Activated CD4-positive, alpha-beta T cell treated with anti-CD3 and anti-CD28 coated beads, Interleukin-2, amount 50 U/mL, for 1 hour (primary cell): ENCODE measurements at places on chromosomes 3 and 15.
A peak's percentile ranks its signal among the peaks of the same experiment; 100 is the strongest.

- no peak for DNase-seq
These were observed 1.5 kb upstream of the EEFSEC start for GRCh38 chr3:128151758-128152274.

DNA sequence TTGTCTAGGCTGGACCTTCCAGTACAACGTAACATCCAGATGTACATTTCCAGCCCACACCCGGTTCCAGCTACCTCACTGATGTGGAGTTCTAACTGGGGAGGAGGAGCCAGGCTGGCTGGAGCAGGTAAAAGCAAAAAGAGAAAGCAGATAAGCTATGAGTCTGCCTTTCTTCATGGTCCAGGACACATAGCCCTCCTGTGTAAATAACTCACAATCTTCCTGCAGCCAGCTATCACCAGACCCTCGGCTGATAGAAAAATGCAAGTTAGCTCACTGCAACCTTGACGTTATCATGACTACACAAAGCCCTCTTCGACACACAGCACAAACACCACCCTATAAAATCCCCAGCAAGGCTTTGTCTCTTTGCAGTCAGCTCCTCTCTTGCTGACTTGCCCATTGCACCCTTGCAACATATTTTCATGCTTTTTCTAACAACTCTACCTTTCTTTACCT is 20.5 kb upstream of the ELP6 start:
- DNase-seq = no peak

GRCh38 chr3:77040926-77041722 is 1.2 kb downstream of the ROBO2 start:
- DNase-seq = no peak

GRCh38 chr3:184541886-184542562 is 19.6 kb upstream of the EPHB3 start:
- no peak for DNase-seq

DNA sequence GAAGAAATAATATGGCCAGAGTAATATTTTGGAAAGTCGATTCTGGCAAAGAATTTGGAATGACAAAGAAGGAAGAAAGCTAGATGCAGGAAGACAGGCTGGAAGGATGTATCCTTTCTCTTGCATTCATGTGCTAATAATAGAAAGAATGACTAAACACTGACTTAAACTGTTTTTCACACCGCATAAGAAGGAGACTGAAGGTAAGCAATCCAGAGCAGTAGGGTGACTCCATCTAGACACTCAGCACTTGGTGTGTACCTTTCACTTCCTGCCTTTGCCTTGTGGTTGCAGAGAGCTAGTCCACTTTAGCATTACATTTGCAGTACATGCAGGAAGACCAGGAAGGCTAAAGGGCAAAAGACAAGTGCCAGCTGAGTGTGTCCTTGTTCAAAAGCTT is 234.6 kb downstream of the RBMS3 start:
- no peak for DNase-seq

DNA sequence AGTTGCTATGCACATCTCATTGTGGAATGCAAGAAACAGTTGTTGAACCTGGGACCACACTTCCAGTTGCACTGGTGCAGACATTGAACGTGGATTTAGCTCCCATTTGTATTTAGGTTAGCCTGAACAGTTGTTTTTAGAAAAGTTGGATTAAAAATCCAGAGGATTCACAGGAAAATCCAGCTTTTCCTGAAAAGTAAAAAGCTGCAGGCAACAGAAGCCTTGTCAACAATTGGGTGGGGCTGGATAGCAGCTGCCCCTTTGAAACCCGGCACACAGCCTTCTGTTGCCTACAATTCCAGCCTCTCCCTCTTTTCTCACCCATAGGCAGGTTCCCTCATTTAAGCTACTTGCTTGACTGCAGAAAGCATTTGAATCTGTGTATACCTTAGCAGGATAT is 165.3 kb upstream of the TBL1XR1 start:
- no peak for DNase-seq

DNA sequence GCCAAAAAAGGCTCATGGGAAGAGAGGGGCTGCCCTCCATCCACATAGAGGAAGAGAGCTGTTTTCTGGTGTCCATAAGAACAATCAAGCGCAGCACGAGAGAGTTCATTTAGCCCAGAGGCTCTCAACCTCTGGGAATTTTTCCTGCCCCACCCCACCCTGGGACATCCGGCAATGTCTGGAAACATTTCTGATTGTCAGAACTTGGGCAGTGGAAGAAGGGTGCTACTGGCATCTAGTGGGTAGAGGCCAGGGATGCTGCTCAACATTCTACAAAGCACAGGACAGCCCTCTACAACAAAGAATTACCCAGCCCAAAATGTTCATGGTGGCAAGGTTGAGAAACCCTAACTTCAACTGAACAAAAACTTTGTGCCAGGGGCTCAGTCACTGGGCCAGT is 92.9 kb downstream of the RAB11A start:
- no peak for DNase-seq

GRCh38 chr3:190265796-190266195 is 56.5 kb downstream of the CLDN1 start:
- DNase-seq = no peak

- DNase-seq = no peak
These were observed 231.3 kb downstream of the KLF13 start for GRCh38 chr15:31557899-31558298.

GRCh38 chr15:79644091-79644490 is 212.0 kb downstream of the MINAR1 start:
- no peak for DNase-seq

DNA sequence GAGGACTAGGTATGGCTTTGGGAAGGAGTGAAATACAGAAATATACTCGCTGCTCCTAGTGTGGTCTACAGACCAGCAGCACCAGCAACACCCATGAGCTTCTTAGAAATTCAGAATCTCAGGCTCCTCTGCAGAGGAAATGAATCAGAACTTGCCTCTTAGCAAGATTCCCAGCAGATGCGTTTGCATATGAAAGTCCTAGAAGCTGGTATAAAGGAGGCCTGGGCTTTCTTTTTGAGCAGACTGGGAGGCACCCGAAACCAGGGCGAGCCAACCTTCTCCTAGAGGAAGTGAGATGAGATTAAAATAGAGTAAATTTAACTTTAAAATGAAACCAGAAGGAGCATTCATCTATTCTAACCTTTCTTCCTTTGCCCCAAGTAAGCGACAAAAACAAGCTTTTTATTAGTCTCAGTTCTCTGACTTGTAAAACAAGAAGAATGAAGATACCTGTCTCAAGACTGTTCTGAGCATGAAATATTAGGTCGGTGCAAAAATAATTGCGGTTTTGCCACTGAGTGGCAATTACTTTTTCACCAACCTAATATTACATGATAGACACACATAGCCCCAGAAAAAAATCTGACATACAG is 140.0 kb downstream of the PDZRN3 start:
- DNase-seq = no peak

DNA sequence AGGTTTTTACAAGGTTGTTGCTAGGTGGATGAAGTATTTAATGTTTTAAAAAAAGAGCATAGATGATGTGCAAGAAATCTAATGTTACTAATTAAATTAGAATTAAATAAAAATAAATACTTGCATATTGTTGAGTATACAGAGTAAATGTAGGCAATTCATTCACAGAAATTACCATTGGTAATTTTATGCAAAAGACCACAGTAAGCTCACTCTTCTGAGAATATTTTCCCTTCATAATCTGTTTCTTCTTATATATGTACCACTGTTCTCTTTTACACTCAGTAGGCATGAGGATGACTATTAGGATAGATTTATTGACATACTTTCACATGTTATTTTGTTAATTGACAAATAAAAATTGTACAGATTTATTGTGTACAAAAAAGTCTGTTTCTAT is 681.2 kb upstream of the NECTIN3 start:
- no peak for DNase-seq

- no peak for DNase-seq
These were observed 68.4 kb downstream of the HERC1 start for GRCh38 chr15:63765338-63765737.

- no peak for DNase-seq
These were observed 655.2 kb downstream of the DIPK2A start for GRCh38 chr3:144626835-144627234.

- DNase-seq = no peak
These were observed 126.2 kb upstream of the ATP10A start for GRCh38 chr15:25989327-25989726.

- no peak for DNase-seq
These were observed 3.1 kb upstream of the CFAP20DC start for GRCh38 chr3:59052803-59053411.

DNA sequence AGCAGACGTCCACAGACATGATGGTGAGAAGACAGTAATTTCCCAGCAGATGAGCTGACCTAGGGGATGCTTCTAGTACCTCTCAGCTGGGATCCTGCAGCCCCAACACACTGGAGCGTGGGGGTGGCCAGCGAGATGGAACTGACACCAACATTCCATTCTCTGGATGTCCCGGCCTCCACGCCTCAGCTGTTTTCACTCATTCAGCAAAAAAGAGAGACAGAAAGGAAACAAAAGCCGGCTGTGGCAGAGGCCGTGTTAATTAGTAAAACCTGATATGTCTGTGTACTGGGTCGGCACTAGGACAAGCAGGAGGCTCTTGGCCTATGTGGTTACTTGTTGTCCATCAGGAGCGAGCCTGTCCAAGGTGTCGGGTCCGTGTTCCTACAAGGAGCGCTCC is 82.6 kb upstream of the MYZAP start:
- no peak for DNase-seq

- DNase-seq = no peak
These were observed 693.8 kb downstream of the NAALADL2 start for GRCh38 chr3:175552929-175553328.

GRCh38 chr3:129001101-129001805 is at the start of gene EFCC1:
Gene EFCC1, plus strand, starts transcription at chr3:129001304. Its CDS starts 325 bp downstream, at chr3:129001629.
- no peak for DNase-seq

GRCh38 chr15:79872358-79873017 is 24.3 kb downstream of the MTHFS start:
- peak; percentile 29 for DNase-seq

DNA sequence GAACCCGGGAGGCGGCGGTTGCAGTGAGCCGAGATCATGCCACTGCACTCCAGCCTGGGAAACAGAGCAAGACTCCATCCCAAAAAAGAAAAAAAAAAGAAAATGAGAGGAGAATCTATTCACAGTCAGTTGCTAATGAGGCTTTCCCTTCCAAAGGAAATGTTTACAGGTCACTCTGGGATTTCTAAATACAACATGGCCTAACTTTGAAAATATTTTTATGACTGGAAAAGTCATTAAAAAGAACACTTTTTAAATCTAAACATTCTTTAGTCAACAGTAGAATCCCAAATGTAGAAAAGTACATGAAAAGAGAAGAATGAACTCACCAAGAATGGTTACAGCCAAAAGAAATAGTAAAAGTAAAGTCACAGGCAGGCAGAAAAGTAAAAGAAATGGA is 78.6 kb downstream of the PLD1 start:
- no peak for DNase-seq

GRCh38 chr3:47266709-47267489 is 15.7 kb downstream of the KIF9 start:
- DNase-seq = peak; percentile 37

DNA sequence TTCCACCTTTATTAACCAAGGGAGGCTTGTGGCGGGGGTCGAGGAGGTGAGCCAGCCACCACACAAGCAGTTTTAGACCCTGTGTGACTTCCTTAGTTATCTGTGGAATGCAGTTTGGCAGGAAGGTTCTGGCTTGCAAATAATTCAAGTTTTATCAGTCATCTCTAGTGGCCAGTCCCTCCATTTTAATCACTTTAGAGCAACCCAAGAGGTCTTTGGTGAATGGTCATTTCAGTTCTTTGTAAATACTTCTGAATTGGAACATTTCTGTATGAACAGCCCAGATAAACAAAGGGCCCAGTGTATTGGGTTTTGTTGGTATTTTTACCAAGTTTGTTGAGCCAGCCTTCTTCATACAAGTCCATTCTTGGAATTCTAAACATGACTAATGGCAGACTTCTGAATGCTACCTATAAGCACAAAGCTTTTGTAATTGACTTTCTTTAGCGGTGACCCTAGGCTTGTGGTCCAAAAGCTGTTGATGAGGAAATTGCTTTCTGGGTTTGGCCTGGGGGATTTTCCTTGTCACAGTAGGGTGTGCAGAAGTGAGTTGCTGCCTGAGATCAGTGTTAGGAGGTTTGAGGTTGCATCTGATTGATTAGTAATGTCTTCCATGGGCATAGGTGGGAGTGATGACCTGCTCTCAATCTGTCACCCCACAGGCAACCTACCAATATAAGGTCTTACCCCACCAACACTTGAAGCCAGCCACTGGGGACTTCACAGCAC is 193.3 kb upstream of the TOPAZ1 start:
- no peak for DNase-seq

DNA sequence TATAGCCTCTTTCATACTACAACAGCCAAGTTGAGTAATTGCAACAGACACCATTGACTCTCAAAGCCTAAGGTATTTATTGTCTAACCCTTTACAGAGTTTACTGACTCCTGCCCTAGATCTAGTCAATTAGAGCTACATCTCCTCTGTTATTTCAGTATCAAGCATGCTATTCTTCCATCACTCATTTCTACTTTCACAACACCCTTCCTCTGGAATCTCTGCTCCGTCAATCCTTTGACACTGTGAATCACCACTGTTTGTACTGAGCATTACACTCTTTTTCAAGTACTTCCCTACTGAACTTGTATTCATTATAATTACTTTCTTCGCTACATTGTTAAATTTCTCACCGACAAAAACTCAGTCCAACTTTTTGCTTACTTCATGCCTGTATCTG is 121.8 kb downstream of the ZNF609 start:
- DNase-seq = no peak

DNA sequence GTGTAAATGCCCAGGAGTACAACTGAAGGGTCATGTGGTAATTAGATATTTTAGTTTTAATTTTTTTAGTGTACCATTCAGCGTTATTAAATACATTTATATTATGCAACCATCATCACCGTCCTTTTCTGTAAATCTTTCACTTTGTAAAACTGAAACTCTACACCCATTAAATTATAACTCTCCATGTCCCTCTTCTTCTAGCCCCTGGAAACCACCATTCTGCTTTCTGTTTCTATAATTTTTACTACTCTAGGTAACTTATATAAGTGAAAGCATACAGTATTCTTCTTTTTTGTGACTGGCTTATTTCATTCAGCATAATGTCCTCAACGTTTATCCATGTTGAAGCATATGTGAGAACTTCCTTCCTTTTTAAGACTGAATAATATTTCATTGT is 48.1 kb downstream of the STXBP5L start:
- DNase-seq = no peak

GRCh38 chr15:87599616-87600015 is 656.9 kb downstream of the NTRK3 start:
- no peak for DNase-seq
